Right atrium auricular region (tissue), 2 donors: ENCODE measurements at places on chromosomes 2 and 18. TPM values are rescaled to one million over a fixed set of nuclear protein-coding genes. Genes with fewer than 3 reads are reported as not detected.

DNA sequence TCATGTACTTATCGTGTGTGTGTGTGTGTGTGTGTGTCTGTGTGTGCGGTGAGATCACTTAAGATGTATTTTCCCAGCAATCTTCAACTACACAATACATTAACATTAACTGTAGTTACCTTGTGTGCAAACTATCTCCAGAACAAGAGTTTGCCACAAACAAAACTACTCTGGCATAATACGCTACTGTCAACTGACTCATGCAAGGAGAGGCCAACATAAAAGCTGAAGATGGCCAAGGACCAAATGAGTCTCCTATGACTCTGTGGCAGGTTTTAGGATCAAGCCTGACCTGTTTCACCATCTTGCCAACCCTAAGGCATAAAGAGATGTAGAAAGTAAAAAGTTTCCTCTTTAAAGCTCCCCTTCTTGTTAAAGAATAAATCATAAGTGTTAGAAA is 20.1 kb downstream of the CYB5A start:
- DNase-seq = no peak

GRCh38 chr18:49047540-49047939 is 96.8 kb upstream of the SMAD7 start:
- DNase-seq = no peak

DNA sequence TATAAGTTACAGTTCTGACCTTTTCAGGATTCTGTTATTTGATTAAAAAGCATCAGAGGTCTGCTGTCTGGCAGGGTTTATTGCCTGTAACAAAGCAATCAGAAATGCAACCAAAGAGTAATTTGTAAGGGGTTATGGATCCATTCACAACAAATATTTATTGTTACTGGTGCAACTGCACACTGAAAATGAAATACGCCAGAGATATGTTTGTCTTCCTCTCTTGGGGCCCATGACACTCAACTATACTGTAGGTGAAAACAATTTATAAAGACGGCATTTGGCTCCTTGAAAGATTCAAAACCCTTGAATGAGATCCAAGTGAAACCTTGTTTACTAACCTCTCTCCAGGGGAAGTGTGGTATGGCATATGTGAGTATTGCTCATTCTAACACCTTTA is 452.2 kb downstream of the MBD2 start:
- DNase-seq = no peak

DNA sequence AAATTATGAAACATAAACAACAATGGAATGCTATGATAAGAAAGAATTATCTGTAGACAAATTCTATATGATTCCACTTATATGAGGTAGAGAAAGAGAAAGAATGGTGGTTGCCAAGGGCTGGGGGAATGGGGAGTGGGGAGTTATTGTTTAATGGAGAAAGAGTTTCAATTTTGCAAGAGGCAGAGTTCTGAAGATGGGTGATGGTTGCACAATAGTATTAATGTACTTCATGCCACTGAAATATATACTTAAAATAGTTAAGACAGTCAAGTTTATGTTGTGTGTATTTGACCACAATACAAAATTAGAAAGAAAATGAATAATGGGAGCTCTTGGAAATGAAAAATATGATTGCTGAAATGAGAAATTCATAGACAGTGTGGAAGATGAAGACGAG is 22.6 kb upstream of the FAM117B start:
- no peak for DNase-seq

DNA sequence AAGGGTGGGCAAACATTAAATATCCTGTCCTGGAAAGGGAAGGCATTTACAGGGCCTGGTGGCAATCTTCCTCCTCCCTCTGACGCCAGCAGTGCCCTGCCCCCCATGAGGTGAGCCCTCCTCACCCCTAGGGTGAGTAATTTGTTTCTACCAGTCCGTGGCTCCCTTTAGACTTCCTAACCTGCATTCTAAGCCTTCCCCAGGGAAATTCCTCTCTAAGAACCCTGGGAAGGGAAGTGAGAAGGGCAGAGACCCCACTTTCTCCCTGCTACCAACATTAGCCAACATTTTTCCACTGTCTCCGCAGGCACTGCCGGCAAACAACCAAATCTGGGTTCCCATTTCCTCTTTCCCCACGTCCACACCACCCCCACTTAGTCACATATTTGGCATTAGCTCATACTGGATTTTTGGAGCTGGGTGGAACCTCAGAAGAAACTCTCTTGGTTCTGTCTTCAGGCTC is 69.3 kb downstream of the NRP2 start:
- no peak for DNase-seq

The FAM124B gene
- total RNA-seq = 1.3 TPM

The CLIP4 gene
- 71.0 TPM for total RNA-seq

The DLX2 gene
- total RNA-seq = not detected
